ENCODE measurements at places on chromosomes 11 and 22.

GRCh38 chr11:105192115-105192514 is 52.5 kb upstream of the CARD18 start:
- no peak for DNase-seq

- no peak for DNase-seq
These were observed 22.7 kb downstream of the KIAA1671 start for GRCh38 chr22:24975125-24975640.

DNA sequence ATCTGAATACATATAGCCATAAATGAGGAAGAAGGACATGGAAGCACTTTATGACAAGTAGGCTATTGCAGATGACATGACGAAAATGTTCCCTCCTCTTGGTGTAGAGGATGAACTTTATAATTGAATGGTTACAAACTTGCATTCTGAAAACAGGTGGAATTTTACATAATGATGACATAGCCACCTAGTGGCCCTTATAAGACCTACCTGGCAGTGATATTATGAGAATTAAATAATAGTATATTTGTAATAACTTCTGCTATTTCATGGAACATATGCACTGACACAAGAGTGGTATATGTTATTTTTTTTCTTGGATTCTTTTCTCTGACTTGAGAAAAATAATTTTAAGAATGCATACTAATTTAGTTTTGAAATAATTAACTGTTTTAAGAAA is 22.9 kb downstream of the TRIM22 start:
- no peak for DNase-seq

GRCh38 chr22:36234919-36235318 is 4.4 kb downstream of the APOL2 start:
- DNase-seq, result no peak

DNA sequence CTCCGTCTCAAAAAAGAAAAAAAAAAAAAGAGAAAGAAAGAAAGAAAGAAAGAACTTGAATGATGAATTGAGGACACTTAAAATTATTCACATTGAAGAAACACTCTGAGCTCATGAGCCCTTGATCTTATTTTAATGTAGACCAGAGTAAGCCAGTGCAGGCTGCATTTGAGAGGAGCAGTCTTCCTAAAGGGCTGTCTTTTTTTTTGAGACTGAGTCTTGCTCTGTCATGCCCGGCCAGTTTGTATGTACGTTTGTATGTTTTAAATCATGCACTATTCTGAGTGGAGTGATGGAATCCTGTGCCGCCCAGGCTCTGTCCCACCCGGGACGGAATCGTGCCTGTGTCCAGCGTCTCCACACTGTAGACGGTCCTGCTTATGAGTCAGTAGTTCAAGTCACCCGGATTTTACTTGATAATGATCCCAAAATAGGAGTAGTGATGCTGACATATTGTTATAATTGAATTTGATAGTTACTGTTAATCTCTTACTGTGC is 9.6 kb downstream of the FGF4 start:
- DNase-seq, result no peak
